ENCODE measurements at places on chromosomes 13 and 19.

- DNase-seq = peak; percentile 27
Observed at GRCh38 chr13:94154367-94154766, 325.1 kb downstream of the DCT start.

DNA sequence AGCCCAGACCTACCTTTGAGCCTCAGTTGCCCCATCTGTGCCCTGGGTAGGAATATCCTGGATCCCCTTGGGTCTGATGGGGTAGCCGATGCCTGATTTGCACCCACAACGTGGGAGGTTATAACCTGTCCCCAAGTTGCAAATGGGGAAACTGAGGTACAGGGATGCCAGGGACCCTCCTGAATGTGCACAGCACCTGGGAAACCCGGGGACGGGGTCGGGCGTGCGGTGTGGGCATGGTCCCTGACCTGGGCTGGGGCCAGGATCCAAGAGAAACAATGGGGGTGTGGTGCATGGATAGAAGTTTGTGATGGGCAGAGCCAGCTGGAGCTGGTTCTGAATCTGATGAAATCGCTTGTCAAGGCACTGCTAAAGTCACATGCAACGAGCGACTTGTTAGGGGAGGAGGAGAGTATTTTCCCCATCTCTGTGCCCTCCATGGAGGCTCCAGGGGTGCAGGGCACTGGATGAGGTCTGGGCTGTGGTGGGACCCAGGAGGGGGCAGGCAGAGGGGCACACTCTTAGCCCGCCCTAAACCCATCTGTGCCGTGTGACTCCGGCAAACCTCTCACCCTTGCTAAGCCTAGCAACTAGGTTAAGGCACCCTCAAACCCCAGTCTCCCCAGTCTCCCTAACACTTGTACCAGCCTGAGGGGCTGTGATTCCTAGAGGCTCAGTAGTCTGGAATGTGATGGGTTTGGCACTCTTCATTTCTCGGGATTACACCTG is 749 bp downstream of the GDF15 start:
- peak; percentile 45 for DNase-seq

GRCh38 chr13:52112591-52112990 is 16.3 kb downstream of the NEK5 start:
- DNase-seq = no peak

- DNase-seq = no peak
Observed at GRCh38 chr13:43773602-43774001, 13.2 kb downstream of the ENOX1 start.

DNA sequence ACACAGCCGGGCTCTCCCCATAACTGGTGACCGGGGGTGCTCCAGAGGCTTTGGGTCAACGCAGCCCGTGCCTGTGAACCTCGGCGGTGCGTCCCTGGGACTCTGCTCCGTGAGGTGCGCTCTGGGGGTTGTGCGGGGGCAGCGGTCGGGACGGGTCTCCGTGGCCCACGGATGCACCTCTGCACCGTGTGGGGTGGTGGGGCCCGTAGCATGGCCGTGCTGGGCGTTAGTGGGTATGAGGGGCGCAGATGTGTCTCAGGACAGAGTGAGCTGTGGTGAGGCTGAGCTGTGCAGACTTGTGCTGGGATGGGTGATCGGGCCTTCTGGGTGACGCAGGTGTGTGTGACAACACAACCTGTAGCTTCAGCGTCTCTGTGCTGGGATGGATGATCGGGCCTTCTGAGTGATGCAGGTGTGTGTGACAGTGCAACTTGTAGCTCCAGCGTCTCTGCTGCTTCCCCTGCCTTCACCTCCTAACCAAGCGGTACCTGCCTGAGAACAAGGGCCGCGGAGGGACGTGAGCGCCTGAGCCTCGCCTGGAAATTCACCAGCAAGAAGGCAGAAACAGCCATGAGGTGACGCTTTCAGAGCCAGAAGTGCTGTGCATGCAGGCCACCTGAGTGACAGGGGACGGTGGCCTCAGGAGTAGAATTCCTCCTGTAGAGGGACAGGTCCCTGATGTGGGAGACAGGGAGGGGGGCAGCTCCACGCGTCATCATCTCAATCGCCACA is 599 bp downstream of the ZNF331 start:
- DNase-seq = no peak

DNA sequence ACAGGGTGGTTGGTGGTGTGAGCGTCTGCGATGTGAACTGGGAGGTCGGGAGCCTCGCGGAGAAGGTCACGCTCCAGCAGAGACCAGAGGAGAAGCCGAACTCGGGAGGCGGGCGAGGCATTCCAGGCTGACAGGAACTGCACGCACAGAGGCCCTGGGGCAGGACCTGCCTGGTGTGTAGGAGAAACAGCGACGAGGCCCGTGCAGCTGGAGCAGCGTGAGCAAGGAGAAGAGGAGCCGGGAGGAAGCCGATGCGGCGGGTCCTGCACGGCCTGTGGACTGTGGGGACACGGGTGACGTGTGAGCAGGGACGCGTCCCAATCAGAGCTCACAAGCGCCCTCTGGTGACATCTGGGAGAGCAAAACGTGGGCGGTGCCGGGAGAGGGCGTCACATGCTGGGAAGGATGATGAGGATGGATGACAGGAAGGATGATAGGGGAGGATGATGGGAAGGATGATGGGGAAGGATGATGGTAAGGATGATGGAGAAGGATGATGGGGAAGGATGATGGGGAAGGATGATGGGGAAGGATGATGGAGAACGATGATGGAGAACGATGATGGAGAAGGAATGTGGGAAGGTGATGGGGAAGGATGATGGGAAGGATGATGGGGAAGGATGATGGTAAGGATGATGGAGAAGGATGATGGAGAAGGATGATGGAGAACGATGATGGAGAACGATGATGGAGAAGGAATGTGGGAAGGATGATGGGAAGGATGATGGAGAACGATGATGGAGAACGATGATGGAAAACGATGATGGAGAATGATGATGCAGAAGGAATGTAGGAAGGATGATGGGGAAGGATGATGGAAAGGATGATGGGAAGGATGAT is 16.1 kb upstream of the MADCAM1 start:
- peak; percentile 61 for DNase-seq

Data from hematopoietic multipotent progenitor cell treated with erythropoietin and hydrocortisone succinate and interleukin-3 and kit ligand, for 6 days (in vitro differentiated cells).